Mesenchymal stem cell (in vitro differentiated cells and primary cell): ENCODE measurements at places on chromosomes 6 and 20.

GRCh38 chr6:169225131-169225576 is 28.5 kb downstream of the THBS2 start:
- DNase-seq, result no peak

DNA sequence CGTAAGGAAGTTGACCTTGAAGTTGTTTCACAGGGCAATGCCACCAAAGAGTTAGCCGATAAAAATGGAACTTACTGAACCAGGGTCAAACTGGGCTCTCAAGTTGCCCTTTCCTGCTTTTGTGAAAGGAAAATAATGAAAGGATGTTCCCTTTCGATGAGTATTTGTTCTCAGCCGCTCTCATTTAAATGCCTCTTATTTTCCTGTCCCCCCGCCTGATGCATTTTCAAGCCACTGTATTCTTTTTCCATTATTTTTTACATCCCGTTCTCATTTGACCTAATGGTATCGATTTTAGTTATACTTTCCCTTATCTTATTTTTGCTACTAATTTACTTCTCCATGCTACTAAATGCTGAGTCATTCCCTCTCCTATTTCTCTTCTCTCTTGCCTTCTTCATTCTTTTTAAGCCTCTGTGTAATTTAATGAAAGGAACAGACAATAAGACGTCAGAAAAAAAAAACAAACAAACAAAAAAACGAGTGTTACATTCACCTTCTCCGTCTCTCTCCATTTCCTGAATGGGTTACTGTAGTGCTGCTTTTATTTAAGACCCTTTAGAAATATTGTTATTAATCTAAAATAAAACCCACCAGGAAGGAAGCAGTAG is 655 bp upstream of the NDUFAF4 start:
- DNase-seq, result peak; percentile 57

- DNase-seq, result no peak
These were observed 55.2 kb downstream of the PSMB1 start for GRCh38 chr6:170497841-170498301.

GRCh38 chr20:32482442-32483261 is 102.5 kb downstream of the NOL4L start:
- peak; percentile 53 for DNase-seq

- DNase-seq, result no peak
These were observed 19.6 kb upstream of the ADGRF4 start for GRCh38 chr6:47678739-47679138.

DNA sequence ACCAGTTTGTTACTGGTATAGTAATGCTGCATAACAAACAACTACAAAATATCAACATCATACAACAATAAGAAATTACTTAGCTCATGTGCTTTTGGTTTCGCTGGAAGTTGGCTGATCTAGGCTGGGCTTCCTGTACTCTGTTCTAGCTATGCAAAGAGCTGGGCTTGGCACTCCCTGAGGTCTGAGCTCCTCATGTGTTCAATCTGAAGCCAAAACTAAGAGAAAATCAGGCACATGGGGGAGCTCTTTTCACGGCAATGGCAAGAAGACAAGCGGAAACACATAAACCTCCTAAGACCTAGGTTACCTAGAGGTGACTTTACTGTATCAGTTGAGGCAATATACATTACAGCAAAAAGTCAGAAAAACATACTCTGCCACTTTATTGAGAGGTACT is 574.2 kb downstream of the KHDRBS2 start:
- peak; percentile 17 for DNase-seq

DNA sequence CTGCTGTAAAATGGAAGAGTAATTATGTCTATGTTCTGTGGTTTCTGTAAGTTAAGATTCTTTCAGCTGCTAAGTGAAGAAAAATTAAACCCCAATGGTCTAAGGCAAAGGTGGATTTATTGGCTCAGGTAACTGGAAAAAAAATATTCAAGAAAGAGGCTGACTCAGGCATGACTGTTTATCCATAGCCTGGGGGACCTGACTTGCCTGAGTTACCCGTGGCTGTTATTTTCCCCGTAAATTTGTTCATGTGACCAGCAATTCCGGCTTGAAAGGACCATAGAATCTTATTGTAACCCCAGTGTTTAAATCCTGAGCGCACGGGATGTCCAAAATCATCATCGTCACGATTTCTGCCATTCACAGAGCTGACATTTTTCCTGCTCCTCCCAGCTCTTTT is 32.3 kb upstream of the SULF2 start:
- DNase-seq, result no peak

DNA sequence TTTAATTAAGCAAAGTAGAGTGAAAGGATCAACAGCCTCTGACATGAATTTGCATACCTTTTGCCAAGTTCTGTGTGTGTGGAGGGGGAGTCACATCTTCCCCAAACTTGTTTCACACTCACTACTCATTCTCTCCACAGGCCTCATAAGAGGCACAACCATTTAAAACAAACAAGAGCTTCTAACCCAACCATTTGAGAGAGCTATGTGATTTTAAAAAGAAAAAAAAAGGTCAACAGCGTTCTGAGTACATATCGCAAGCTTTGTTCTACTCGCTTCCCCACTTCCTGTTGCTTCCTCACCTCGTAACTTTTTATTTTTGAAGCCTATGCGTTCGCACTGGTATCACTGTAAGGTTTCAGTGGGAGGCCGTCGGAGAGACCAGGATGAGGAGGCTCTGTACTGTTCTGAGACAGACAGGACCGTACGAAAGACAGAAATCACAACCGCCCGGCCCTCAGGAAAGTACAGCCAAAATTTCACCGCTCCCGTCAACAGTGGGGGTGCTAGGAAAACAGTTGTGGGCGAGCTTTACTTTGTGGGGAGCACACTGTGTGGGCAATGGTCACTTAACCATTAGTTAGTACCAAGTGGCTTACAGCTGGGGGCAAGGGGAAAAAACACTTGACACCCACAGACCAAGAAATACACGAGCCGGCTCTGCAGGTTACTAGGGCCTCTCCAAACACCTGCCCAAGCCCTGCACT is 61.3 kb downstream of the TRERF1 start:
- no peak for DNase-seq

GRCh38 chr6:157632821-157633220 is 190.2 kb upstream of the SNX9 start:
- no peak for DNase-seq

- DNase-seq, result no peak
These were observed 223.1 kb downstream of the GMPR start for GRCh38 chr6:16461491-16461890.

- peak; percentile 51 for DNase-seq
These were observed 33.4 kb upstream of the AAR2 start for GRCh38 chr20:36202891-36203338.

DNA sequence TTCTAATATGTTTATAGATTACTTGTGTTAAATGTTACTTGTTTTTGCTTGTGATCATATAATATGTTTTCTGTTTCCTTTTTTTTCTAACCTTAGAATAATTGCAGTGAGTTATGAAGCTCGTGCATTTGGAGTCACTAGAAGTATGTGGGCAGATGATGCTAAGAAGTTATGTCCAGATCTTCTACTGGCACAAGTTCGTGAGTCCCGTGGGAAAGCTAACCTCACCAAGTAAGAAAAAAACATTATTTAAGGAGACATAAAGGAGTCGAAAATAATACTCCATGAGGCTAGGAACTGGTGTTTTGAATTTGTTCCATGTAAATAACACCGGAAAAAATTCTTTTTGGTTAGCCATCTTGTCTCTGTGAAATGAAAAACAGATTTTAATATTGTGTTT is 6.9 kb downstream of the POLH start:
- DNase-seq, result no peak
